ENCODE measurements at places on chromosomes 7 and 10. TPM values are rescaled to one million over a fixed set of nuclear protein-coding genes. Genes with fewer than 3 reads are reported as not detected.

RNF32 gene
- 3.4 TPM for total RNA-seq

GIMAP1 gene
- total RNA-seq, result 21.0 TPM

SORCS1 gene
- not detected for total RNA-seq

MET gene
- 0.83 TPM for total RNA-seq

STAG3 gene
- total RNA-seq, result 13.1 TPM

AGBL3 gene
- 2.8 TPM for total RNA-seq

NKX1-2 gene
- not detected for total RNA-seq

SH2D4B gene
- 0.15 TPM for total RNA-seq

PRSS37 gene
- total RNA-seq, result not detected

SYT15 gene
- total RNA-seq, result 0.86 TPM

PRKAR2B gene
- total RNA-seq, result 0.35 TPM

CNTNAP2 gene
- not detected for total RNA-seq

PON1 gene
- not detected for total RNA-seq

GBX1 gene
- not detected for total RNA-seq

KCNH2 gene
- 0.15 TPM for total RNA-seq

SMARCD3 gene
- 2.7 TPM for total RNA-seq

SVIL gene
- total RNA-seq, result 12.8 TPM

ZNF804B gene
- total RNA-seq, result not detected

OPN4 gene
- not detected for total RNA-seq

OPALIN gene
- total RNA-seq, result not detected

RSU1 gene
- 74.9 TPM for total RNA-seq

C10orf62 gene
- not detected for total RNA-seq

PRR15 gene
- total RNA-seq, result not detected

POLR2J2 gene
- total RNA-seq, result 8.4 TPM

FAM241B gene
- total RNA-seq, result 2.7 TPM

CYP26C1 gene
- not detected for total RNA-seq

TET1 gene
- total RNA-seq, result 1.6 TPM

RASSF4 gene
- 1.2 TPM for total RNA-seq

KIAA1549 gene
- 0.33 TPM for total RNA-seq

LRRD1 gene
- not detected for total RNA-seq

NRP1 gene
- 2.6 TPM for total RNA-seq

TAS2R16 gene
- total RNA-seq, result not detected

SLC29A3 gene
- total RNA-seq, result 3.2 TPM

OPN1SW gene
- total RNA-seq, result not detected

RNF148 gene
- total RNA-seq, result not detected

MYO3A gene
- total RNA-seq, result not detected

CREB5 gene
- total RNA-seq, result not detected

All from activated CD4-positive, alpha-beta memory T cell treated with anti-CD3 and anti-CD28 coated beads, Interleukin-2, amount 10 ng/mL, durations not matched to agents 7 days and 5 days (primary cell).